ENCODE measurements at places on chromosomes 11 and 22. TPM values are rescaled to one million over a fixed set of nuclear protein-coding genes. Genes with fewer than 3 reads are reported as not detected.

The EHBP1L1 gene
- 58.6 TPM for total RNA-seq

The TMPRSS13 gene
- total RNA-seq, result not detected

The NXPE1 gene
- total RNA-seq, result not detected

The OR6T1 gene
- not detected for total RNA-seq

The C1QTNF4 gene
- not detected for total RNA-seq

- DNase-seq, result no peak
- no peak overlapping the region for H3K27ac ChIP-seq
- peaks cover 30% of the 10 kb centered on the region for H3K27me3 ChIP-seq
- H3K4me3 ChIP-seq, result no peak overlapping the region
Measured at GRCh38 chr11:46162700-46163099, 41.4 kb upstream of the PHF21A start.

- no peaks in the 10 kb centered on the region for H3K4me1 ChIP-seq
- H3K27me3 ChIP-seq, result no peaks in the 10 kb centered on the region
- no peak overlapping the region for H3K4me3 ChIP-seq
- DNase-seq, result no peak
Measured at GRCh38 chr11:31001427-31001826, 368.1 kb downstream of the DCDC1 start.

DNA sequence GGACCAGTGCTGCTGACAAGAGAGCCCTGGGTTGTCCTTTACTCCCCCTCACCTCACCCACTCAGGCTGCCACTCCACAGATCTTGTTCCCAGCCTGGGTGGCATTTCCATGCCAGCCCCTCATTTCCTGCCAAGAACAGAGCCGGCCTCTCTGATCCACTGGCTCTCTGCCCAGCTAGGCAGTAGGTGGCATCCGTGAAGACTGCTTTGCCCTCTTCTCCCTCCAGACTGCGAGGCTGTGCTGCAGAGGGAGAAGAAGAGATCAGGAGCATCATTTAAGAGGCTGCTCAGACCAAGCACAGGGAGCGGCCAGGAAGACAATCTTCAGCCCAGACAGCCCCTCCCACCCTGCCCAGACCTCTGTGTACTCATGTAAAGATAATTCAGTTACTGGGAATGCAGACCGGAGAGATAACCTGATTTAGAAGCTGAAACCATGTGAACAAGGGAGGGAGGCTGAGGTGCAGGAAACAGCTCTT lies 126.9 kb upstream of the NCAM1 start:
- H3K4me1 ChIP-seq, result no peaks in the 10 kb centered on the region
- no peak overlapping the region for H3K27ac ChIP-seq
- H3K27me3 ChIP-seq, result no peaks in the 10 kb centered on the region
- no peak overlapping the region for H3K4me3 ChIP-seq

- peak overlapping the region; percentile 53 for H3K27ac ChIP-seq
- peak overlapping the region; percentile 40 for H3K4me3 ChIP-seq
- peak; percentile 93 for DNase-seq
- peaks cover 19% of the 10 kb centered on the region for H3K4me1 ChIP-seq
- no peaks in the 10 kb centered on the region for H3K27me3 ChIP-seq
Measured at GRCh38 chr11:2380807-2381350, 3.8 kb downstream of the CD81 start.

GRCh38 chr11:115409691-115410220 lies 94.5 kb downstream of the CADM1 start:
- H3K4me3 ChIP-seq, result no peak overlapping the region
- no peaks in the 10 kb centered on the region for H3K36me3 ChIP-seq
- H3K4me1 ChIP-seq, result no peaks in the 10 kb centered on the region
- no peak overlapping the region for H3K27ac ChIP-seq
- DNase-seq, result no peak
- no peaks in the 10 kb centered on the region for H3K27me3 ChIP-seq

GRCh38 chr11:83662494-83662893 lies 376.3 kb upstream of the CCDC90B start:
- H3K4me3 ChIP-seq, result no peak overlapping the region
- H3K36me3 ChIP-seq, result no peaks in the 10 kb centered on the region
- H3K4me1 ChIP-seq, result no peaks in the 10 kb centered on the region
- no peaks in the 10 kb centered on the region for H3K27me3 ChIP-seq
- no peak overlapping the region for H3K27ac ChIP-seq

GRCh38 chr22:30941363-30941740 lies 27.2 kb downstream of the MORC2 start:
- H3K27ac ChIP-seq, result no peak overlapping the region
- peaks cover 94% of the 10 kb centered on the region for H3K36me3 ChIP-seq
- no peak overlapping the region for H3K4me3 ChIP-seq

GRCh38 chr11:44018829-44019228 lies 29.0 kb upstream of the ACCSL start:
- H3K4me1 ChIP-seq, result peaks cover 48% of the 10 kb centered on the region
- H3K27me3 ChIP-seq, result no peaks in the 10 kb centered on the region
- no peak overlapping the region for H3K27ac ChIP-seq
- H3K36me3 ChIP-seq, result no peaks in the 10 kb centered on the region
- no peak overlapping the region for H3K4me3 ChIP-seq

DNA sequence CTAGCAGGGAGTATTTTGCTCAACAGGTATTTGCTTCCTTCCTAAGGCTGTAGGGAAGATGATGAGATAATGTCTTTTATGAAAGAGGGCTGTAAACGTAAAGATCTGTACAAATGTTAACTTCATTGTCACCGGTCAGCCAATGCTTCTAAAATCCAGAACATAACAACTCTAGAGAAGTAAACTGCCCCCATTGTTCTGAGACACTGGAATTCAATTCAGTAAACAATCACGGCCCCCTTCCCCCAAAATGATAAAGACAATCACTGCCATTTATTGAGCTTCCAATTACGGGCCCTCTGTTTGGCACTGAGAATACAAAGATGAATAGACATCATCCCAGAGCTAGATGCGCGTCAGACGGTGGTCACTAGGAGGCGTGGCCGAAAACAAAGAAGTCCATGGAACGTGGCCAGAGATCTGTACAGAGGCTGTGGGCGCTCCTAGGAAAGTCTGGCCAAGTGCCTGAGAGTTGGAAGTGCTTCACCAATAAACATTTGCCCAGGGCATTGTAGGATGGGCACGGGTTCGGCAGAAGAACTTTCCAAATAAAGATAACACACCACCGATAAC lies 576 bp downstream of the TMEM258 start:
- H3K4me1 ChIP-seq, result peaks cover 11% of the 10 kb centered on the region
- H3K36me3 ChIP-seq, result peaks cover 45% of the 10 kb centered on the region
- DNase-seq, result peak; percentile 95
- H3K27me3 ChIP-seq, result no peaks in the 10 kb centered on the region
- H3K27ac ChIP-seq, result peak overlapping the region; percentile 99

DNA sequence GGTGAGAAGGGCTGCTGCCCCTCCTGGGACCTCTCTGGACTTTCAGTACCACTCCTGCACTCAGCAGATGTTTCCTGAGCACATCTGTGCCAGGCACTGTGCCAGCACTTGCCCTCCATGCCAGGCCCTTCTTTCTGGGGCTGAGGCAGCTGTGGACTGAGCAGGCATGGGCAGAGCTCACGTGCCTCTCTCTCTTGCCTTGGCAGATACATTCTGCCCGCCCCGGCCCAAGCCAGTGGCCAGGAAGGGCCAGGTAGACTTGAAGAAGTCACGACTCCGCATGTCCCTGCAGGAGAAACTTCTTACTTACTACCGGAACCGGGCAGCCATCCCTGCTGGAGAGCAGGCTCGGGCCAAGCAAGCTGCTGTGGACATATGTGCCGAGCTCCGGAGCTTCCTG lies 8.3 kb upstream of the ATF4 start:
- no peak overlapping the region for H3K27ac ChIP-seq
- no peaks in the 10 kb centered on the region for H3K27me3 ChIP-seq
- H3K4me1 ChIP-seq, result peaks cover 11% of the 10 kb centered on the region
- peaks cover 73% of the 10 kb centered on the region for H3K36me3 ChIP-seq
- H3K4me3 ChIP-seq, result no peak overlapping the region

DNA sequence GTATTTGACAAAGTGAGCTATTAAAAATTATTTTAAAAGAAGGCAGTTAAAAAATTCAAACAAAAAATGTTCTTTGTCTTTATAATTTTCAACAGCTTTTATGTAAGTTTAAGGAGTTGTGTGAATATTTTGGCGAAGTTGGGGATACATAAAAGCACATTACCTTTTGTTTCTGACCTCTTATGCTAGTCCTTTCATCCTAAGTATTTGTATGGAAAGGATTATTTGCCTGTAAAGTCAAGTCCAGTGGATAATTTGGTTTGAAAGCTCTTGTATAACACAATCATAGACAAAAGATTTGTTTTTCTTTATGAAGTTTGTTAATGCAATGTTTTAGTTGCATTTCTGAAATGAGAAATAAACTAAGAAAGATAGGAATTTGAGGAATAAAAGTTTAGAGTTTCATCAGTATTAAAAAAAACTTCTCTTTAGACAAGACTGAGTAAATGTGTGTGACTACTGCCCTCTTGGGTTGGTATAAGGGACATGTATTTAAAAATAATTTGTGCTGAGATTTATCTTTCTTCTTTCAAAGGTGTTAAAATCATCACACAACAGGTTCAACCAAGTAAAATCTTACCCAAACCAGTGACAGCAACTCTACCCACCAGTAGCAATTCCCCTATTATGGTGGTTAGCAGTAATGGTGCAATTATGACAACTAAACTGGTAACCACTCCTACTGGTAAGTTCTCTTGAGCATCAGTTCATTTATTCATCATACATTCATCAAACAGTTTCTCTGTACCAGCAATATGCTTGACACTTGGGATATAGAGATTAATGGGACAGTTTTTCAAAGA lies 68.2 kb downstream of the EMSY start:
- no peak overlapping the region for H3K4me3 ChIP-seq
- H3K27me3 ChIP-seq, result no peaks in the 10 kb centered on the region
- no peak for DNase-seq

- H3K36me3 ChIP-seq, result no peaks in the 10 kb centered on the region
- no peaks in the 10 kb centered on the region for H3K27me3 ChIP-seq
- no peak overlapping the region for H3K4me3 ChIP-seq
- DNase-seq, result no peak
Measured at GRCh38 chr22:27625769-27626674, 175.5 kb downstream of the MN1 start.
